Stimulated activated CD4-positive, alpha-beta T cell treated with anti-CD3 and anti-CD28 coated beads, Interleukin-15, amount 100 ng/mL, for 48 hours (primary cell): ENCODE measurements at places on chromosomes 11 and 22.

- DNase-seq, result no peak
These were observed 2.7 kb downstream of the MDK start for GRCh38 chr11:46383974-46384701.

GRCh38 chr11:64489831-64490441 is 101.1 kb upstream of the SLC22A12 start:
- DNase-seq, result peak; percentile 27

GRCh38 chr11:57192316-57192715 is 10.6 kb downstream of the LRRC55 start:
- DNase-seq, result no peak

DNA sequence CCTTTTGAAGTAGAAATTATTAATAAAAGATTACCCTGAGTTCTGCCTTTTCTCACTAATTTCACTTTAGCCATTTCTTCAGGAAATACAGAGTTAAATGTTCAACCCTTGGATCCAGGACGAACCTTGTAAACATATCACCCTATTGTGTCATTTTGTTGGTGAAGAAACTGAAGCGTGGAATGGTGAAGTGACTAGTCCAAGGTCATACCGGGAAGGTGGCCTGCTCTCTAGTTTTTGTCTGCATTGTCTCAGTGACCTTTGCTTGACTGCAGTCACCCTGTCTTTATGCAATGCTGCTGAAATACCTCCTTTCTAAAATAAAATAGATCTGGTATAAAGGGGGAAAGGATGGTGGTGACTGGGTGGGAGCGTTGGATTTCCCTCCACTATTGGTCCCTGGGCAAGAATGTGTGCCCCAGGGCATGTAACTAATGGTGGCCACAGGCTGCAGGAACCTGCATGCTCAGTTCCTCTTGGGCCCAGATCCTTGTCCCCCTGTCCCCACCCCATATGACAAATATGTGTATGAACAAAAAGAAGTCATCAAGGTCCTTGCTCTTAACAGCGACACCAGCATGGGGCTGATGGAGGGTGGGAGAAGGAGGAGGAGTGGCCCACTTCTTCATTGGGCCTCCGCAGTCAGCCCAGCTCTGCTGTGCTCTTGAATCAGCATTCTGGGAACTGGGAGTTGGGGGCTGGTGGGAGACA is 977 bp upstream of the SORL1-AS1 start:
- no peak for DNase-seq

DNA sequence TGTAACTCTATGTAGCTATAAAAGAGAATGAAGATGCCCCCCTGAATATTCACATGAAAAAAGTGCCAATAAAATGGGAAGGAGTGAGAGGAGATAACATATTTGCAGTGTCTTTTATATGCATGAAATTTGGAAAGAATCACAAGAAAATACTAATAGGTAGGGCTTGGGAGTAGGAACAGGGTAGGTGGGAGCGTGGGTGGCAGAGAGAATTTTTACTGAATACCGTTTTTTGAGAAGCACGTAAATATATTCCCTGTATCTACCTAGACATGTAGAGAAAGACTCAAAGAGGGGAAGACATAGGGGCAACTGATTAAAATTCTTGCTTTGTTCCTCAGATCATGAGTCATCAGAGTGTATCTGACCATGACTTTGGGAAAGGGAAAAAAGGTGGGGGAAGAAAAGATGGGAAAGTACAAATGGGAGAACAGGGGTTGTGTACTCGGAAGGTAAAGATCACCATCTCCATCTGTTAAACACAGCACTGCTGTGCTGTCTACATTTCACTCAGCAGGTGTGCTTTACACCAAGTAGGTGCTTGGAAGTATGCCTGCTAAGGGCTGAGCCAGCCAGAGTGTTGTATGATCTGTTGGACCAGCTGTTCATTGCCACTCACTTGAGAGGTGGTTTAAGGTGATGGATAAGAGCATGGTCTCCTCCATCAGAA is 16.0 kb downstream of the PRR5L start:
- no peak for DNase-seq

- no peak for DNase-seq
These were observed 8.0 kb upstream of the CCDC90B start for GRCh38 chr11:83294208-83294607.

GRCh38 chr11:71204294-71204693 is 48.1 kb downstream of the SHANK2 start:
- no peak for DNase-seq

- no peak for DNase-seq
These were observed 175.5 kb downstream of the SNX19 start for GRCh38 chr11:130740819-130741218.

GRCh38 chr11:15750535-15751308 is 605.6 kb downstream of the SOX6 start:
- no peak for DNase-seq

GRCh38 chr11:46346886-46347636 is at the start of gene DGKZ:
TSS of gene DGKZ (plus strand) at chr11:46347463. CDS start at chr11:46347660, 197 bp downstream.
- peak; percentile 79 for DNase-seq

- DNase-seq, result no peak
These were observed 179.9 kb downstream of the DBX1 start for GRCh38 chr11:19980388-19980787.

GRCh38 chr11:12110714-12111548 is 541 bp downstream of the MICAL2 start:
- DNase-seq, result no peak

DNA sequence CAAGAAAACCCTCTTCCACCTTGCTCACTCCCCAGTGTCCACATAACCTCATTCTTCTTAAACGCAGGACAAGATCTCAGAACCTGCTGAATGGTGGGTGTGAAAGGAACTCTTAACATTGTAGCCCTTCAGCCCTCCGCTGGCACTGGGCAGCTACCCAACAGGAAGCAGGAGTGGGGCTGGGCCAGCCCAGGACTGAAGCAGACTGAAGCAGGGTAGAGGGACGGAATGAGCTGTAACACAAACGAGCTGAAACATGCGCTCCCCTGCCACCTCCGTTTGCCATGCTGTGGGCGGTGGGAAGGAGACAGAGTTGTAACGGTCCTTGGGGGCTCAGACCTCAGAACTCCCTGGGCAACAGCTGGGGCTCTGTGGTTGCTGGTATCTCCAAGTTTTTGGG is 23.6 kb downstream of the NPAT start:
- no peak for DNase-seq

DNA sequence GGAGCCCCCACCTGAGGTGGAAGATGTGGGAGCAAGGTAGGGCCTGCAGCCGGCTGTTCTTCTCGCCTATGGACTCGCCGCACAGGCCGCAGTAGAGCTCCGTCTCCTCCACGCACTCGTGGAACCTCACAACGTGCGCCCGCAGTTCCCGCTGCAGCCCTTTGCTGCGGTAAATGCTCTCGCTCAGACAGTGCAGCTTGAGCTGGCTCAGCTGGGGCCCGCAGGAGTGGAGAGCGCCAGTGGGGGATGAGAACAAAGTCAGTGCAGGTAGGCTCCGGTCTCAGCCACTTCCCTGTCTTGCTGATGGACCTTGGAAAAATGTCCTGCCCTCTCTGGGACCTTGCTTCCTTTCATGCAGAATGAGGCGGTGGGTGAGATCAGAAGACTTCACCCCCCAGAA is 10.2 kb downstream of the RAPSN start:
- DNase-seq, result no peak

GRCh38 chr11:108551651-108552462 is 41.7 kb downstream of the EXPH5 start:
- no peak for DNase-seq

DNA sequence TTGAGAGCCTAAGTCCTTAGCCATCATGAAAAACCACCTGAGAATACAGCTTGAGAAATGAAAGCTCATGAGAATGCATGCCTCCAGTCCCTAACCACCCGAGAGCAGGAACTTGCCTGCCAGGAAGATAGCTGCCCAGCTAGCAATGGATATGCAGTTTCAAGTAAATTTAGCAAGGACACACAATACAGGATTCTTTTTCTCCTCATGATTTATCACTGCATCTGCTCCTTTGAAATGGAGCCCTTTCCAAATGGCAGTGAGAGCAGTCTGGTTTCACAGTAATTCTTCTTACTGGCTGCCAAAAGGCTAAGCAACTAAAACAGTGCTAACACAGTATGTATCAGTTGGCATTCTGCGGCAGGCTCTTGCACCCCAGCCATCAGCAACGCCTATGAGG is 109.9 kb downstream of the MICAL3 start:
- DNase-seq, result no peak

GRCh38 chr22:35315141-35315854 is 15.6 kb downstream of the TOM1 start:
- DNase-seq, result no peak

GRCh38 chr11:73330569-73331093 is 22.6 kb downstream of the ARHGEF17 start:
- no peak for DNase-seq

GRCh38 chr22:17117890-17118289 is 3.3 kb downstream of the TMEM121B start:
- DNase-seq, result no peak

DNA sequence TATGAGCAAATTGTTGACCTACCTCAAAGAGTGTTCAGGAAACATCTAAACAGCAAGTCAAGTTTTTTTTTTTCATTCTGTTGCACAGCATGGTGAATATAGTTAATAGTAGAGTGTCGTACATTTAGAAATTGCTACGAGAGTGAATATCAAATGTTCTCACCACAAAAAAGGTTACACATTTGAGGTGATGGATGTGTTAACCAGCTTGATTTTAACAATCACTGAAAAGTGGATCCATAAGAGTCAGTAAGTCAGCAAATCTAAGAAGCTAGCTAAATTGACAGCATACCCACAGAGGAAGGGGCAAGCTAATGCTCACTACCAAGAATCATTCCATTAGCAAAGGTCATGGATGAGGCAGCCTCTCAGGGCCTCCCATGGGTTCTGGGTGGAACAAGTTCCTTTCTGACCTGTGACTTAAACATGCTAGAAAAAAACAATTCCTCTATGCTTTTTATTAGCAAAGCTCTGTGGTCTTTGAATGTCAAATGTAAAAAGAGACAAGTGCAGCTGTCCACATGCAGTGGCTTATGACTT is 235.4 kb upstream of the CCDC179 start:
- no peak for DNase-seq

GRCh38 chr11:118629761-118630661 is 22.6 kb downstream of the PHLDB1 start:
- DNase-seq, result no peak

GRCh38 chr11:65165410-65166317 is 4.4 kb upstream of the SPDYC start:
- DNase-seq, result no peak

DNA sequence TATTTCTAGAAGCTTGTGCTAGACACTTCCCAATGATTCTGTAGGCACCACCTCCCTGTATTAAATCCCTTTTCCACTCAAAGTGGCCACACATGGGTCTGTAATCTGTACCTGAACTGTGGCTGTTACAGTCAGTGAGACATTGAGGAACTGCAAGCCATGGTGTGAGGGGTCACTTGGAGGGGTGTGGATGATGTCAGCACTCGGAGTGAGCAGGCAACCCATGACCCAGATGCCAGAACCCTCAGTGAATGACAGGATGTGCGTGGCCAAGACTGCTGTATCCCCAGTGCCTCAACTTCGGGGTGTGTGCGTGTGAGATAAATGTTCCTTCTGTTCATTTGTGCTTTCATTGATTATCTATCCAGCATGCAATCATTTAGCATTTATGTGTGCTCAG is 14.7 kb upstream of the SHANK3 start:
- no peak for DNase-seq

GRCh38 chr11:10813945-10814344 is 5.2 kb upstream of the EIF4G2 start:
- DNase-seq, result no peak

GRCh38 chr22:45468872-45469271 is 33.8 kb upstream of the FBLN1 start:
- DNase-seq, result no peak

DNA sequence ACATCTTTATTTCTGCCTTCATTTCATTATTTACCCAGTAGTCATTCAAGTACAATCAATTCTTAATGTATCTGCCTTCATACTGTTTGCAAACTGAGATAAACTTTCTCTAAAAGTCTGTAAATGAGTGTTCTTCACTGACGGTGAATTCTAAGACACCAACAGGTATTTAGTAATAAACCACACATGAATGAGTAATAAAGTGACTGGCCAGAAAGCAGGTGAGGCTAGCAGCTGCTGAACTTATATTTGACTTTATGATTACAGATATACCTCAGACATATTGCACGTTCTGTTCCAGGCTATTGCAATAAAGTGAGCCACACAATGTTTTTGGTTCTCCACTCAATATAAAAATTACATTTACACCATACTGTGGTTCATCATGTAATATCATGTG is 1894.0 kb upstream of the RAG2 start:
- no peak for DNase-seq

GRCh38 chr11:117874253-117874909 is 2.1 kb downstream of the FXYD6 start:
- DNase-seq, result no peak
